ENCODE measurements at places on chromosomes 1 and 21. TPM values are rescaled to one million over a fixed set of nuclear protein-coding genes. Genes with fewer than 3 reads are reported as not detected.

DNA sequence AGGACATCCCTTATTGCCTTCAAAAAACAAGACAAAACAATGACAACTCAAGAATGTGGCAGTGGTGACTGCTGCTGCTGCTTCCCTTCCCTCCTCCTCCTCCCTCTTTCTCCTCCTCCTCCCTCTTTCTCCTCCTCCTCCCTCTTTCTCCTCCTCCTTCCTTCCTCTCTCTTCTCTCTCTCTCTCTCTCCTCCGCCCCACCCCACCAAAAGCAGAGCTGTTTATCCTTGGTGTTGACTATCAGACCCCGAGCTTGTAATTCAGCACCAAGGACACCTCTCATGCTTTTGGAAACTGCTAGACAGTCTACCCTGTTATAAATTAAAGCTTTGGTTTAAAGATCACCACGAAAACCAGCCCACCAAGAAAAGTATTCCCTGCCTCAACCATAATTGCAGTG, 72.4 kb upstream of the IFNAR2 start:
- DNase-seq, result no peak

LCE1A gene
- not detected for total RNA-seq

DNA sequence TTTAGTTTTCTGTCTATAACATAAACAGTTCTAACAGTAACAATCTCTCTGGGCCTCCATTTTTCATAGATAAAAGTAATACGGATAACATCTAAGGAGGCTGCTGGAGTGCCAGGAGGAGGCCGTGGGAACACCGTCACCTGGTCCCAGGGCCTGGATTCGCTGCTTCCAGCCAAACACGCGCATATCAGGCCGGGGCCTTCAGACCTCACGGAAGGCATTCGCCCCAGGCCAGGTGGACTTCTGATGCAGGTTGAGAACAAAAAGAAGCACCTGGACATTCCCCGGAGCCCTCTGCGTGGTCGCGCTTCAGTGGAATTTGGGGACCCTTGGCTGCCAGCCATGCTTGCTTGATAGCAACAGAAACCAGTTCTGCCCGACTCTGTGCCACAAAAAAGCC, 113.1 kb upstream of the GUCA2B start:
- DNase-seq, result no peak

GRCh38 chr1:52400131-52400530, 4.1 kb downstream of the ORC1 start:
- peak; percentile 6 for DNase-seq

DNA sequence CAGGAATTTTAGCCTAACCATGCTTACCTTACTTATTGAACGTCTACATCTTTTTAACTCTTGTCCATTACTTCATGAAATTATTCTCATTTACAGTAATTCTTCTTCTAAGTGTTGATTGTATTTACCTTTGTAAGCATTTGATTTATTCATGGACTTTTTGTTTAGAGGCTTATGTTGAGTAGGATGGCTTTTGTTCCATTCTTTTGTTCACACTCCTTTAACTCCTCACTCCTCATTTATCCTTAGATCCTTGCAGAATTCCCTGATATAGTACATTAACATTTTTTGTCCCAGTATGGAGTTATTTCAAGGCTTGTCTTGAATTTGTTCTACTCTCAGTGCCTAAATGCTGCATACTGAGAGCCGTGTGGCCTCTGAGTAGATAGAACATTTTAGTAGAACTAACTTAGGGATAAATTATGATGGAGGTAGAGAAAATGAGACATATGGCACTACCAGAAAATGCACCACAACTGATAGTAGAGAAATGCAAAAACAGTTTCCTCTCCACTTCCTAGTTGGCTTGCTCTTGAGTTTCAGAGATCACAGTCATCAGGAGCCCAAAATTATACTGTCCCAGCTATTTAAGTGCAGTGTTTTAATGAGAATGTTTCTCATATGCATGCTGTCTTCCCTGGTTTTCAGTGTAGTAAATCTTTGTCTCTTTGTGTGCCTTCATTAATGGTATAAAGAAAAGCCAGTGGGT, 69.5 kb downstream of the KCNK2 start:
- DNase-seq, result no peak

OTUD7B gene
- 5.7 TPM for total RNA-seq

- no peak for DNase-seq
These were observed 3.2 kb downstream of the SH3D21 start for GRCh38 chr1:36309397-36309796.

DNA sequence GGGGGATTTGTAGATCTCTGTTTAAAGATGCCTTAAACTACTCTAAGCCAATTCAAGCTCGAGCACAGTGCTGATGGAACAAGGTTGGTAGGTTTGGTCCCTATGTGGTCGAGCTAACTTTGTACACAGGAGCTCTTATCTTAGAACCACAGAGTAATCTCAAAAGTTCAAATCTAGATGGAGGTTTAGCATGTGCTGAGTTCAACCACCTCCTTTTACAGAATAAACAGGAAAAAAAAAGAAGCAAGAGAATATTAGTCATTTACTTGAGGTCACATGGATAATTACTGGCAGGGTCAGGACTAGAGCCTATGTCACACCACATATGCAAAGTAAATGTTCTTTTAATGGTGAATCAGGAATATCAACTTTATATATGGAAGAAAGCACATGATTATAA, 86.2 kb downstream of the DTL start:
- DNase-seq, result no peak

DNA sequence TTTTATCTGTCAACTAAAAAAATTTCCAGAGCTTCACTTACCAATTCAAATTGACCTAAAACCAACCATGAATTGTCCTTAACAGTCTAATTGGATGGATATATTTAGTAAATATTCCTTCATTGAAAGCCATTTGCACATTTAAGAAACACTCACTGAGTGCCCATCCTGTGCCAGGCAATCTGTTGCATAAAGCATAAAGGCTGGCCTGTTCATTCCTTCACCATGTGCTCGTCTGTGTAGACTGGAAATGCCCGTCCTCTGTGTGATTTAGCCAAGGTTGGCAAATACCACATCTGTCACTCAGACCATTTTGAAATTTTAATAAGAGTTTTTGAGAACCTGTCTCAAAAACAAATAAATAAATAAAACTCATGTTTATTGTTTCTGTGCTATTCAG, 57.1 kb downstream of the ZNF684 start:
- DNase-seq, result no peak

DNA sequence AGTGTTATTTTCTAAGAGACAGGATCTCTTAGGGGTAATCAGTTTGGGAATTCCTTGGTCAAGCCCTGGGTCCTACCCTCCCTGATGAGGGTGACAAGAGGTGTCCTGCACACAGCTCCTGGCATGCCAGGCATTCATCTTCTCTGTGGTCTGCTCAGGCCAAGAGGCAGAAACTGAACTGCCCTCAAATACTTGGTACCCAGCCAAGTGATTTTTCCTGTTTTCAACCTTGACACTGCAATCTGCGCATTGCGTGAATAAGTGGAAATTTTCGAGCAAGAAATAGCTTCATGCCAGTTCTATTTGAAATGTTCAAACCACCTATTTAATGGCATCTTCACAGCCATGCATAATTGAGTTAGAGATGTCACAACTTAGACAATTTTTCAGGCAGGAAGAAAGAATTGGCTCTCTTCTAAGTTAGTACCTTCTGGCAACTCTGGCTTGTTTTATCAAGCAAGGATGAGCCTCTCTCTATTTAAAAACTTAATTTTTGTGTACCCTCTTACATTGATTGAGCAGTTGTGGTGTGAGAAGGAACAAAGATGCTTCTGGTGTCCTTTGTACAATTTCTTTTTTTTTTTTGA, 27.0 kb downstream of the DNM3 start:
- DNase-seq, result no peak

- DNase-seq, result no peak
These were observed 48.0 kb upstream of the ITPKB start for GRCh38 chr1:226787071-226787470.

DNA sequence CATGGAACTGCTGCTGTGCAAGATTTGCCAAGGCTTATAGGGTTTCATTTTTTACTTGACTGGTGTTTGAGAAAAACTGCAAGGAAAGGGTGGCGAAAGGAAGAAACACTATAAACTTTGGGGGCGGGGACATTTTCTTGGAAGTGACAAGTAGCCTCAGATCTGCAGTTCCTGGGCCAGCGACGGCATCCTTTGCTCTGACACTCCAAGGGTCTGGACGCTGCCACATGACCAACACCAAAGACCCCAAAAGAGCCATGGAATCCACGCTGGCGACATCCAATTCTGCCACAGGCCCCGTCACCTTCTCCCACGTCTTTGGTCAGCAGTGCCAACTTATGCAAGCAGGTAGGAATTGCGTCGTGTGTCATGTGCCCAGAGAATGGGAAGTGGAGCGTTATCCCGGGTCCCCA, 193.4 kb downstream of the PRDM2 start:
- no peak for DNase-seq

PTPN7 gene
- not detected for total RNA-seq

GRCh38 chr1:218969006-218969405, 204.7 kb upstream of the LYPLAL1 start:
- no peak for DNase-seq

DNA sequence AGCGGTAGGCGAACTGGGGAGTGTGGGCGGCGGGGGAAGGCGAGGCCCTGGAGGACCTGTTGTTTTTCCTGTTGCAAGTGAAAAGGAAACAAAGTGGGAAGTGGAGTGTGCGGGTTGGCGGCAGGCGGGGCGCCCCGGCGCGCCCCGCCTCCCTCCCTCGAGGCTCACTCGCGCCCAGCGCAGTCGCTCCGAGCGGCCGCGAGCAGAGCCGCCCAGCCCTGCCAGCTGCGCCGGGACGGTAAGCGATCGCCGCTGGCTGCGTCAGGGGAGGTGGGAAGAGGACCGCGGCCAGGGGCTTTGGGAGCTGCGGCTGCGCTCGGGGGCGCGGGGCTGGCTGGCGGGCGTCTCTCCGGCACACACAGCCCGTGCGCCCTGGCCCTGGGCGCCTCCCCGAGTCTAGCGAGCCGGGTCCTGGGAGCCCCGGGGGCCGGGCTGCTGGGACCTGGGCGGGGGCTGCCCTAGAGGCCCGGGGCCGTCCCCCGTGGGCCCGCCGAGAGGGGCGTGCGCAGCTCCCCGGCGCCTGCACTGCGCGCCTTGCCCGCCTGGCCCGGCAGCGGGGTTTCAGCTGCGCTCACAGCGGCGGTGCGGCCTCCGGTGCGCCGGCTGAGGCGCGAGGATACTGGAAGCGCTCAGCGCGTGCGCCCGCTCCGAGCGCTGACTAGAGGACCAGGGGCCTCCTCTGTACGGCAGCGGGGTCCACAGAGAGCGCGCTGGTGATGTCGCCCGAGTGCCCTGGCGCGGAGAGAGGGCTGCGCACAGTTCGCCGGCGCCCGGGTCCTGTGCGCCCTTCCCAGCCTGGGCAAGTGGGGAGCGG, at the start of gene PIK3CD:
PIK3CD (plus strand) TSS at position 167 of the 814 bp plus-strand sequence. CDS start 58,725 bp downstream, outside the sequence.
- no peak for DNase-seq

TRNP1 gene
- 15.2 TPM for total RNA-seq

GRCh38 chr1:91550961-91551360, 50.3 kb downstream of the CDC7 start:
- no peak for DNase-seq

SLAMF8 gene
- total RNA-seq, result not detected

- DNase-seq, result no peak
These were observed 1.6 kb downstream of the CD247 start for GRCh38 chr1:167516404-167517388.

DNA sequence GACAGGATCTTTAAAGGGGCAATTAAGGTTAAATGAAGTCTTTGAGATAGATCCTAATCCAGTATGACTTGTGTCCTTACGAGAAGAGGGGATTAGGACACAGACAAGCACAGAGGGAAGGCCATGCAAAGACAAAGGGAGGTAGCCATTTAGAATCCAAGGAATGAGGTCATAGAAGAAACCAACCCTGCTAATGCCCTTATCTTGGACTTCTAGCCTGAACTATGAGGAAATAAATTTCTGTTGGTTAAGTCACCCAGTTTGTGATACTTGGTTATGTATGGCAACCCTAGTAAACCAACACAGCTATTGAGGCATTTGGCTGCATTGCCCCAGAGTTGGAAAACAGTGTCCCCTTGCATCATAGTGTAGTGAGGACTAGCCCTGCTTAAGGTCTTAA, 121.3 kb downstream of the MAST2 start:
- no peak for DNase-seq

DNA sequence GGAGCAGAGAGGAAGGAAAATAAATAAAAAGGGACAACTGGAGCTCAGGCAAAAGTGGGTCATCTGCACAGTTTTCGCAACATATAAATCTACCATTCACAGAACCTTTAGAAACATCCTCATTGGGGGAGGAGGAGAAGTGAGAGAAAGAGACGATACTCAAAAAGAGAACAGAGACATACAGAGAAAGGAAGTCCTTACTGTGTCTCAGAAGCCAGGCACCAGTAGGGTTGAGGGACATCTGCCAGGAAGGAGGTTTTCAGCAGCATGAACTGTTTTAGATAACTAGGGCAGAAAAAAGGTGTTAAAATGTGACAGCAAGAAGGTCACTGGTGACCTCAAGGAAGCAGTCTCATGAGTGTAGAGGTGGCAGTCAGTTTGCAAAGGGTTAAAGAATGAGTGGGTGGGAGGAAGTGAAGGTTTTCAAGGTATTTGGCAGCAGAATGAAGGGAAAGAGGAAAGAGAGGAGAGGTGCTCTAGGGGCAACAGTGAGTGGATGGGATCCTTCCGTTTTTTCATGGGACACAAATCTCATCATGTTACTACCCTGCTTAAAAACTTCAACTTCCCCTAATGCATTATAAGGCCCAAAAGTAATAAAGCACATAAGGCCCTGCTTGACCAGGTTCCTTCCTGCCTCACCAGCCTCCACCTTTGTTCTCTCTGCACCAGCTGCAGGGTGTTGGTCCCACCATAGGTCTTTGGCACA, 9.5 kb downstream of the JAK1 start:
- DNase-seq, result no peak

DNA sequence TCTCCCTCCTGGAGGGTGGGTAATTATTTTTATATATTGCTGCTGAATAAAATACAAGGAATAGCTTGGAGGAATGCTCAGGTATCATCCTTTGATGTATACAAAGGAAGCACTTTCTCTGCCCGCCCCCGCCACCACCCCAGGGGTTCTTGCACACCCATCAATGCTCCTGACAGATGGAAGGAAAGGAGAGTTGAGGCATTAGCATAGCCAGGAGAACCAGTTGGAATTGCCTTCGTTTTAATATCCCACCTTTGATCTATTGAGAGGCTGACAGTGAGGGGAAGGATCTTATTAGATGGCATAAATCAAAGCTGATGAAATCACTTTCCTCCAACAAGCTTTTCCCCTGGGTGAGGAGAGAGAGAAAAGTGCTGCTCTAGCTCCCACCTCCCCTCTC, 71.1 kb downstream of the LGR6 start:
- no peak for DNase-seq

DNA sequence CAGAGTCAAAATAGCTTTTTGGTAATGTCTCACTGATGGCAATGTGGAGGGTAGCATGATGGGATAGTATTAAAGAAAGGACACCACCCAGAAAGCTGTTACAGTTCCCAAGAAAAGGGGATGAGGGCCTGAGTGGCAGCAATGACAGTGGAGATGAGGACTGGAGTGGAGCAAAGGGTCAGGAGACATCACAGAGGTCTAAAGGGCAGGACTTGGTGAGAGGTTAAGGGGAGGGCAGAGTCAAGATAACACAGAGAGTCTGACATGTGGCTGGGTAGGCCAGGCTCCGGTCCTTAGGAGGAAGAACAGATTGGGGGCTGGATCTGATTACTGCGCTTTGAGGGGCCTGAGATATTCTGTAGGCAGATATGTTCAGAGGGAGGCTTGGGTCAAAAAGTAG, 19.3 kb downstream of the ELF3 start:
- no peak for DNase-seq
